ENCODE measurements at places on chromosomes 1 and 21.
A peak's percentile ranks its signal among the peaks of the same experiment; 100 is the strongest.

DNA sequence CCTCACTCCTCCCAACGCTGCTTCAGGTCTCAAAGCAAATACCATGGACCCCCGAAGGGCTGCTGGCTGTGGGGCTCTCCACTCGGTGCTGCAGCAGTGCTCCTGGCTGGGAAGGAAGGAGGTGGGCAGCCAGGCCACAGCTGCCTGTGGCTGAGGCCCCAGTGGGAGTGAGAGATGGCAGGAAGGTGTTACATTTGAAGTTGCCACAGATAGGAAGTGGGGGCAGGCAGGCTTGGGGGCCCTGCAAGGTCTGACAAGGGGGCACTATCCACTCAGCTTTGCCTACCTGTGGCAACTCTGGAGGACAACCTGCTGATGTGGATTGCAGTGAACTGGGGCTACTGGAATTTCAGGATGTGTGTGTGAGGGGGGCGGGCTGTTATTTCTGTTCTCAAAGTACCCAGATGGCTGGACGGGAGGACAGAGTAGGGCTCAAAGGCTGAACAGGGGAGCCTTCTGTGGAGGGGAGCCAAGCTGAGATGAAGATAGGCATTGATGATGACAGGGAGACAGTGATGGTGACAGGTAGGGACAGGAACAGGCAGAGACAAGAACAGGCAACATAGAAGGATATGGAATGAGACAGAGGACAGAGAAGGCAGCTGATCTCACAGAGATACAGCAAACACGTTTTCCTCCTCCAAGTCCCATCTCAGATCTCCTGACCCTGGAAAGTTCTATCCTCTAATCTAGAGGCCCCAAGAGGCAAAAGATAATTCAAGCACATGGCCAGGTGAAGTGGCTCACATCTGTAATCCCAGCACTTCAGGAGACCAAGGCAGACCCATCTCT, 1.8 kb downstream of the ZNF683 start:
- no peak for DNase-seq

DNA sequence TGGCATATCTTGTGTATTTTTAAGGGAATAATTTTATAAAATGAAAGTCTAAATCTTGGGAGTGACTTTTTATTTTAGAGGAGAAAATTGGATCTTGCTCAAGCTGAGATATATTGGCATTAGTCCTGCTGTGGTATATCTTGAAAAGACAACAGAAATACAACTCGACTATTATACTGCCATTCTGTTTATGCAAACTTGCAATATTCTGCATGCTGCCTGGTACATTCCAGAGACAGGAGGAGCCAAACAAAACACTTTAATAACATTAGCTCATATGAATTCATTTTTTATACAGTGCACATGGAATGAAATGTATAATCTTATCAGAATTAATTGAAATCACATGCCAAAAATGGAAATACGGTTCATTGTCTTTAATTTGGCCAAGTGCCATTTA, 176.0 kb upstream of the NRIP1 start:
- no peak for DNase-seq

GRCh38 chr1:206495493-206496046, 11.8 kb upstream of the RASSF5 start:
- no peak for DNase-seq

DNA sequence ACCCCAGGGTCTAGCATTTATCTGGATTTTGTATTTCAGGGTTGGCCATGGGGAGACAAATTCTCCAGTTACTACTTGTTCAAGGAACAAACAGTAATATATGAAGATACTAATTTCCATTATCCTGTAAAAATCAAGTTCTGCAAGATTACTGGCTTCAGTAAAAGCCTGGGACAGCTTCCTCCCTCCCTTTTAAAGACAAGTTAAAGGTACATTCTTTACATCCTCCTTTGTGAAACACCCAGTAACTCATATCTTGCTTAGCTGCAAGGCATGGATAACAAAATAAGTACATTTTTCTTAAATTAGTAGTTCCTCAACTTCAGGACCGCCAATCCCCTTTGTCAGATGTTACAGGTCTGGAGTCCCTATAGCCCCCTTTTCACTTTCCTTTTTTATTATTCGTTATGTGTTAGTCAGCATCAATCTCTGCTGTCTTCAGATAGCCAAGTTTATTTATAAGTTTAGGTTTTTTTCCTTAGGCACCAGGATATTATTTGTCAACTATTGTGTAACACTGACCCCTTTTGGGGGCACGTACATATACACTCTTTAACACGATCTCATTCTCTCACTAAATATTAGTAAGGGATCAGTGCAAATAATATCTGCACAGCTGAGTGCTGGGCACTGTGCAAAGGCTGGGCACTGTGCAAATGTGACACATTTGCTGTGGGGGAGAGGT, 9.8 kb downstream of the ERRFI1 start:
- no peak for DNase-seq

GRCh38 chr21:26572702-26573381, at the start of gene CYYR1:
CYYR1 (minus strand) TSS chr21:26573286; CDS start chr21:26572940, 346 bp downstream.
- no peak for DNase-seq

GRCh38 chr1:10692401-10693021, 103.9 kb downstream of the CASZ1 start:
- peak; percentile 37 for DNase-seq

GRCh38 chr1:159468321-159468720, 28.8 kb downstream of the OR10J1 start:
- DNase-seq, result no peak

GRCh38 chr1:21874778-21875547, 62.1 kb downstream of the HSPG2 start:
- DNase-seq, result no peak

DNA sequence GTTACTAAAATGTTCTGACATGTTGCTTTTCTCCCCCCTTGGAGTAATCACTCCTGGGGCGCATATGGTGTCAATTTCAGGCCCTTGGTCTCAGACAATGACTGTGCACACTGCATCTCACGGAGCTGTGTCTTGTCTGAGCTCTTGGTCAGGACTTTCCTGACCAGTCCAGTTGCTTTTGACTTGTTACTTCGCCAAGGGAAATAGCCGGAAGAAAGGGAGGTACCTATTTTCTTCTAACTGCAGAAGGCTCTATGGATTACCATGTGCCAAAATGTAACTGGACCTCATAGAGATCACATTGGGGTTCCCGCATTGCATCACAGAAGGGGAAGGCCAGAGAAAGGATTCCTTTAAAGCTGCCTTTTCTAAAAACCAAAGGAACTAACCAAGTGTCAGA, 68.6 kb downstream of the SPAG17 start:
- DNase-seq, result no peak

DNA sequence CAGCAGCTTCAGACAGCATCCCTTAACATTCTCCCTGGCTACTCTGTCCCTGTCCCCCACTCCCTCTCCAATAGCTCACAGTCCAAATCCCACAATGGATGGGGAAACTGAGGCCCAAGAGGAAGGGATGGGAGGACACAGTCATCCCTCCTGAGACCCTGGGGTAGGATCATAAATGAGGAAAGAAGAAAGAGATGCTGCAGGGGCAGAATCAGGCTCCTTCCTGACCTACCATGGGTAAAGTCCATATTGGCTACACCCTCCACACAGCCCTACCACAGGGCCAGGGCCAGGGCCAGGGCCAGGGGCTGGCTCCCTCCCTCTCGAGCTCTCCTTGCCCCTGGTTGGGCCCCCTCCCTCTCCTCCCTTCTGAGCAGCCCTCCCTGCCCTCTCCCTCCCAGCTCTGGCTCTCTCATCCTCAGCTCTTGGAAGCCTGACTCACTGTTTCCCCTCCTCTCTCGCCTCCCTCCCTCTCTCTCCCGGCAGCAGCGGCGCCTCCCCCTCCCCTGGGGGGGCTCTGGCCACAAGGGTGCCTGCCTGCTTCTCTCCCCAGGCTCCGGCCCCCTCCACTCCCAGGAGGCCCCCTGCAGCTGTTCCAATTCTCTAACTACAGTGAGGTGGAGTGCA, 4.9 kb downstream of the AHDC1 start:
- peak; percentile 19 for DNase-seq

DNA sequence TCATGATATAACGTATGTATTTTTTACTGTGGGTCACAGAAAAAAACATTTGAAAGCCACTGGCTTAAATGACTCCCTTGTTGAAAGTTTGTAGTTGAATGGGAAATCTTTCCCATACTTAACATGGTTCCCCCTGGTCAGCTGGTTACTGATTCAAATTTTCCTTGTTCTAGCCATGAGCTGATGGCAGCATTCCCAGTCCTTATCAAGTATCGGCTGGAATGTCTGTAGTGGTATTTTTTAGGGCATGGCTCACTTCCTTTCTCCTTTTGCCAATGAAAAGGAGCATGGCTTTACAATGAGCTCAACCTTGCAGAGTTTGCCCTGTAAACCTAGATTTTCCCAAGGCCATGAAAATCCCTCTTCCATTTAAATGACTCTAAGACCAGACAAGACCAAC, 55.7 kb downstream of the GIPC2 start:
- DNase-seq, result no peak

DNA sequence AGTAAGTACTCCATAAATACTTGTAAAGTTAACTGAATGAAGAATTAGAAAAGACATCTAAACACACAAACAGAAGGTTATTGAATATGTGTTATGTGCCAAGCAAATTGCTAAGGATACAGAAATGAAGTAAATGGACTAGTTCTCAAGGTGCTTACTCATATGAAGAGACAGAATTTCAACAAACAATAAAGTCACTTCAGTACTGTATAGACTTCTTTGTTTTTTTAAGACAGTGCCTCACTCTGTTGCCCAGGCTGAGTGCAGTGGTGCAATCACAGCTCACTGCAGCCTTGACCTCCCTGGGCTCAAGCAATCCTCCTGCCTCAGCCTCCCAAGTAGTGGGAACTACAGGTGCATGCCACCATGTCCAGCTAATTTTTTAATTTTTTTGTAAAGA, 57.3 kb downstream of the SERBP1 start:
- DNase-seq, result no peak

DNA sequence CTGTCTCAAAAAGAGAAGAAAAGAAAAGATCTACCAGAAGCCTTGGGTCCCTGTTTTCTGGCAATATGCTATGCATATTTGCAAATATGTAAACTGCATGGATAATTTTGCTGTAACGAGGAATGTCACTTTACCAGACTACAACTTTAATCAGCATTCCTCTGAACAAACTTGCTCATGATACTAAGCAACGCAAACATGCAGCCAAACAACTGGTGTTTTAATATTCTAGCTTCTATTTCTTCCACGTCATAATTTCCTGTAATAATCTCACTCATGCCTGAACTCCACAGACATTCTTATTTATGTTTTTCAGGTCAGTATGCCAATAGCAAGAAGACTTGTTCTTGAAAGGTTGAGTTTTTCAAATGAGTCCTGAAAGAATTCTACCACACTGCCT, 114.1 kb downstream of the SIM2 start:
- no peak for DNase-seq

- no peak for DNase-seq
These were observed 43.2 kb downstream of the OLIG1 start for GRCh38 chr21:33113131-33113530.

GRCh38 chr1:223364685-223365382, 858 bp upstream of the SUSD4 start:
- no peak for DNase-seq

- DNase-seq, result no peak
These were observed 129.2 kb downstream of the HHIPL2 start for GRCh38 chr1:222418654-222419053.

DNA sequence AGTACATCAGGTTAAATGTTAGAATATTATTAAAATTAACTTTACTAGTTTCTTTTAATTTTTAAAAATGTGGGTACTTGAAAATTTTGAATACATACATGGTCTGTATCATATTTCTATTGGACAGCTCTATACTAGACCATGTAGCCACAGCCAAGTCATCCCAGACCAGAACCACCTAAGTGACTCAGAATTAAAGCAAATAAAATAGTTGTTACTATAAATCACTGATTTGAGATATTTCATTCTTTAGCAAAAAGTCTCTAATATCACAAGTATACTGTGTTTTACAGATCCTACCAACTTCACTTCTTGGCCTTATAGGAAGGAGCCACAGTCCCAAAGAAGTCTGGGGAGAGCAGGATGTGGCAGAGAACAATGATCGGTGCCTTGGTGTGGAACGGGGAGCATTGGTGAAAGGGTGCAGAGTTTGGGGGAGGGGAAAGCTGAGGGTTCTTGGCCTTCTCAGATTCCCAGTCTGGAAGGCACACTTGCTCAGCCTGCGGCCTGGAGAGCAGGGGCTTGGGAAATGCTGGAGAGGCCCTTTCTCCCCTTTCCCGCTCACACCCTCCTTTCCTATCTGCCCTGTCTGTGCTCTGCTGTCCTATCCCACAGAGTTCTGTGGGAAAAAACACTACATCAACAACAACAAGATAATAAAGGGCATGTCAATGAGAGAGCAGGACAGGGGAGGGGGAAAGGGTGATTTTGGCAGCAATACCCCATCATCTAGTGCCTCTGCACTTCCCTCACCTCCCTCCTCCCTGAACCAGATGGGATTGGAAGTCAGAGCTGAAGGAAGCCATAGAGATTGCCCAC, 122.1 kb downstream of the NGF start:
- DNase-seq, result no peak

- no peak for DNase-seq
These were observed 404 bp downstream of the LRRC8C start for GRCh38 chr1:89633248-89633799.

DNA sequence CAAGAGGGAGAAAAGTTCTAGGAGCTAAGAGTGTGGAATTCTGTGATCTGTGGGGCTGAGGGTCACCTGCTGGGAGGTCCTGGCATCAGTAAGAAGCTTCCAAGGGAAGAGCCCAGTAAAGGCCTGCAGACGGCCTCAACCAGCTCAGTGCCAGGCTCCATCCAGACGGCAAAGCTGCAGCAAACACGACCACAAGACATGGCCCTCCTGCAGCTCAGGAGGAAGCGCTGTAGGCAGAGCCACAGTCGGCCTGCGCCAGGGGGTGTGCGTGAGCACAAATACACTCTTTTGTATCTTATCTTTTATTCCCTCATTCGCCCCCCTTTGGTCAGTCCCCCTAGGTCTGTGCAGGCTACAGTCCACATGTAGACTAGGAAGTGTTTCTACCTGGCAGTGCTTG, 13.4 kb downstream of the C1orf174 start:
- DNase-seq, result no peak

- DNase-seq, result no peak
These were observed 11.5 kb upstream of the VAV3 start for GRCh38 chr1:107976431-107976830.

DNA sequence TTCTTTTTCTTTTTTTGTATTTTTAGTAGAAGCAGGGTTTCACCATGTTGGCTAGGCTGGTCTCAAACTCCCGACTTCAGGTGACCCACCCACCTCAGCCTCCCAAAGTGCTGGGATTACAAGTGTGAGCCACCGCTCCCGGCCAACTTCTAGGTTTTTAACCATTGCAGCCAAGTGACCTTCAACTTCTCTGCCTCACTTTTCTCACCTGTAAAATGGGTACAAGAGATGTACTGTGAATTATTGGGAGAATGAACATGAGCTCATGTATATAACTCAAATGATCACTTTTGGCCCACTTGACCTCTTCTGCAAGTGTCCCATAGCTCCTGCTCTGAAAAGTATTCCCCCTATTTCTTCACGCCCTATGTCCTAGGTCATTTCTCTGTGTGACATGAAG, 11.8 kb upstream of the RPL11 start:
- no peak for DNase-seq

DNA sequence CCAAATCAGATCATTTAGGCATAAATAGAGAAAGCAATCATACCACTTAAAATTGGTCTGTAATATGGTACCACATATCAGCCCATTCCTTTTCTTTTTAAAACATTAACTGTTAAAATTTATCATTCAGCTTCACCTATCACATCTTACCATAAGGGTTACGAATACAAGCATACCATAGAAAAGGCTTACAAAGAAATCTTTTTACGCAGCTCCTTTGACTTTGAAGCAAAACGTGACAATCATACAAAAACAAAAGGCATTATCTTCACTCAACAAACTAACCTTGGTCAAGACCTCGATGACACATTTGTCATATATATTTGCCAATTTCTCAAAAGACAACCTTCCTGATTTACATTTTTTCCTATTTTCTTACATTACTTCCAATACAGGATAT, 169.0 kb downstream of the SMYD3 start:
- DNase-seq, result no peak

Measured in stimulated activated CD4-positive, alpha-beta T cell treated with anti-CD3 and anti-CD28 coated beads, Interleukin-1b, Interleukin-23, amount 100 ng/mL, for 1 hour (primary cell).